Stimulated activated CD8-positive, alpha-beta memory T cell treated with anti-CD3 and anti-CD28 coated beads, Interleukin-7, amount 100 ng/mL, for 4 hours (primary cell): ENCODE measurements at places on chromosomes 6 and 20.

- no peak for DNase-seq
Measured at GRCh38 chr20:48489656-48490055, 338.1 kb downstream of the PREX1 start.

- no peak for DNase-seq
Measured at GRCh38 chr6:44734886-44735629, 347.6 kb downstream of the CDC5L start.

DNA sequence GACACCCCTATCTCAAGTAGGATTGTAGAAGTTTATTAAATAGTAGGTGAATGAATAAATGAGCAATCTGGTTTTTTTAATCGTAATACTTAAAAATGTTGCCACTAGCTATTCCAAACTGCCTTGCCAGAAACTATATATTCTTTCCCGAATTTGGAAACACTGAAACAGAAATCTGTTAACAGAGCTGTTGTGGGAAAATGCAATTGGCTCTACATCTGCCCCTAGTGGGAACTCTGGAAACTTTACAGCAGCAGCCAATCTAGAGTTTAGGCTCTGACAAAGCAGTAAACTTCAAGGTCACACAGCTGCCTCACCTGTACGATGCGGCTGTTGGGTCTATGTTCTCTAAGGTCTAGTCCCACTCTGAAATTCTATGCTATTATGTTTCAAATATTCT is 41.7 kb downstream of the SYNE1 start:
- no peak for DNase-seq

DNA sequence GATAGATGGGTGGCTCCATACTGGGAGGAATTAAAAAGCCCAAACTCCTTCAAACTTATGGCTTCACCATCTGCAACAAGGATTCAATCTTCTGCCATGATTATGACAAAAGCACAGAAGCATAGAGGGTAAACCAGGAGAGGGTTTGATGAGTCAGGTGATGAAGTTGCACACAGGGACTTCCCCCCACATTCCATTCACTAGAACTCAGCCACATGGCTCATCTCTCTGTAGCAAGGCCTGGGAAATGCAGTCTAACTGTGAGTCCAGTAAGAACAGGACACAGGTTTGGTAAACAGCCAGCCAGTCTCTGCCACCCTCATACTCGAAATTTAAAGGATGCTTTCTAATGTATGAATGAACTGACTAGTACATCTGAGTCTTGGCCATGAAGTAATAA is 142.9 kb downstream of the HIVEP2 start:
- DNase-seq: peak; percentile 32

DNA sequence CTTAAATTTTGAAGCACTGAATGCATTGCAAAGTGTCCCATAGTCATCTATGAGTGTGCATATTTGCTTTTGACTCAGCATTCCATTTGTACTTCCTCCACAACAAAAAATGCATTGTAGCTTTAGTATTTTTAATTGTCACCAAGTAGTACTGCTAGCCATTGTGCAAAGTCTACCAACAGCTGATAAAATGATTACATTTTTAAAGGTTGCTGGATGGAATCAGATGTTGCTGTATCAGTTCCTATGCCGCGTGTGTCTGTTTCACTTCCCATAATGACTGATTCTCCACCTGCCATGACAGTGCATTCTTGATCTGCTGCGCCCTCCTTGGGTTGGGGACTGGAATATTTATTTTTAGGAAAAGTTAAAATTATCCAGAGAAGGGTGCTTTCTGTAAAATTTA is 41.2 kb downstream of the SLX4IP start:
- no peak for DNase-seq

- no peak for DNase-seq
Measured at GRCh38 chr6:112030961-112031660, 22.8 kb upstream of the CCN6 start.

GRCh38 chr6:69624944-69625343 is 171.9 kb downstream of the LMBRD1 start:
- DNase-seq: no peak

DNA sequence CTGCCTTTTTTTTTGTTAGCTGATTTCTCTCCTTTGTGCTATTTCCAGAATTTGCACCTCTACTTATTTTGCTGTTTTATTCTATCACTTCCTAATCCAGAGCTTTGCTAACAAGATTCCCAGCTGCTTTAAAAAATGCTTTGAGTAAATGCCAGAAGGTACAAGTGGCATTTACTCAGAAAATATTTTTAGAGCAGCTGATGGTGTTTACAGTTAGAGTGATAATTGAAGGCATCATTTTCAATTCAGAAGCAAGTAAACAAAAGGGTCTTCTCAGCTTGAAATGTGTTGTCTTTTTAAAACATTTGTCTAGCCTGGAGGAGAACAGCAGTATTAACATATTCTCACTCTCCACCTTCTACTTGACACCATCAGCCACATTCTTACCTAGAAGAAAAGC is 99.9 kb downstream of the OTOR start:
- no peak for DNase-seq

- no peak for DNase-seq
Measured at GRCh38 chr6:63502156-63502555, 70.1 kb upstream of the LOC128125822 start.

DNA sequence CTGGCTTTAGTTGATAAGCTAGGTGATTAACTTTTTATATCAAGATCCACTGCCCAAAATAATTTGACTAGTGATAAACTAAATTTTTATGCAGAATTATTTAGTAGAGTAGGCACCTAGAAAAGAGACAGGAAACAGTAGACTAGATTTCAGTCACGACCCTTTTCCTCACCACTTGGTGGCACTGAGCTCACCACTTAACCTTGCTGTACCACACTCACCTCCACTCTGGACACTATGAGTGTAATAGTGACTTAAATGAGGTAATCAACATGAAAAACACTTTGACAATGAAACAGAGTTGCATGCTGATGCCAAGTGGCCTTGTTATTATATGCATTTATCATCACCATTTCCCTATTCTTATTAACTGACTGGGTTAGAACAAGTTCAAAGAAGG is 730.4 kb downstream of the KIF16B start:
- DNase-seq: no peak

DNA sequence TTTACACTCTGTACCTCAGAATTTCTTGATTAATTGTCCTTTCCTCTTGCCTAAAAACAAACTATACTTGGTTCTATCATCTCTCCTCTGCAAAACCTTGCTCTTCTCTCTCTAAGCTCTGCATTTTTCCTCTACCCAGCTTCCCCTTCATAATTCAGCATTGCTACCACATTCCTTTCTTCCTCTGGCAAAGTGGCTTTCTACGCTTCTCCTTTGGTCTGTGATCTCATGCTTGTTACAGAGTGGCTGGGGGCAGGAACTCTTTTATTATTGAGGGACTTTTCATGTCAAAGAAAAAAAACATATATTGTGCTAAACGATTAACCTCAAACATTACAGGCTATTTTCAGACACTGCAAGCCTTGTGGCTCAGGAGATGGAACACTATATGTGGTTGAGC is 333.3 kb upstream of the KCNQ5 start:
- no peak for DNase-seq

- DNase-seq: no peak
Measured at GRCh38 chr6:166470029-166470862, 87.5 kb upstream of the MPC1 start.

DNA sequence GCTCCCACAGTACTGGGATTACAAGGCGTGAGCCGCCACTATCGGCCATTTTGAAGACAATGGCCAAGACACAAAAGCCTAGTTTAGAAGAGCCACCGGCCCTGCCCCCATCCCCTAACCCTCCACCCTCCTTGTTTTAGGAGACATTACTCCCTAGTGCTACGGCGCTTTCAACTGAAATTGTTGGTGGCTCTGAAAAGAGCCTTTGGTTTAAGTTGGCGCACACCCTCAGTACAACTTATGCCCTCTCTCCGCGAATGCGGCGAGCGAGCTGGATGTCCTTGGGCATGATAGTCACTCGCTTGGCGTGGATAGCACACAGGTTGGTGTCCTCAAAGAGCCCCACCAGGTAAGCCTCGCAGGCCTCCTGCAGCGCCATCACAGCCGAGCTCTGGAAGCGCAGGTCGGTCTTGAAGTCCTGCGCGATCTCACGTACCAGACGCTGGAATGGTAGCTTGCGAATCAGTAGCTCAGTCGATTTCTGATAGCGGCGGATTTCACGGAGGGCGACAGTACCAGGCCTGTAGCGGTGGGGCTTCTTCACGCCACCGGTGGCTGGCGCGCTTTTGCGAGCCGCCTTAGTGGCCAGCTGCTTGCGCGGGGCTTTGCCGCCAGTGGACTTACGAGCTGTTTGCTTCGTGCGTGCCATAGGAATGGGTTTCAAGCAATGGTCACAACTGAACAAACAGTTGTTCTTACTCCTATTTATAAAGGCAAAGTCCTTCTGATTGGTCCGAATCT is 114.9 kb upstream of the BTN3A2 start:
- DNase-seq: peak; percentile 52

DNA sequence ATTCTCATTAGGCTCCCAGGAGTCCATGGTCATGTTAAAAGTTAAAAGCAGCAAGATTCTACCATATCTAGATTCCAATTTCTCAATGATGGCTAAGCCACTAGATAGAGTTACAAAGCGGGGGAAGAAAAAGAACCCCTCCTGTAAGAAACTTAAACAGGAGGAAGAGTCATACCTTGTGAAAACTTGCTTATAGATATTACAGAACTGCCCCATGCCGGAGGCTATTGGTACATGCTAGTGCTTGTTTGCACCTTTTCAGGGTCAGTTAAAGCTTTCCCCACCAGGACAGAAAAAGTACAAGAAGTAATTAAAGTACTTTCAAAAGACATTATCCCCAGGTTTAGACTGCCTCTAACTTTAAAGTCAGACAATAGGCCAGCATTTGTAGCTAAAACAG is 15.5 kb upstream of the GSTA3 start:
- no peak for DNase-seq

GRCh38 chr6:76275746-76276145 is 203.3 kb upstream of the IMPG1 start:
- DNase-seq: no peak

- DNase-seq: no peak
Measured at GRCh38 chr6:118621799-118622470, 29.5 kb downstream of the CEP85L start.

DNA sequence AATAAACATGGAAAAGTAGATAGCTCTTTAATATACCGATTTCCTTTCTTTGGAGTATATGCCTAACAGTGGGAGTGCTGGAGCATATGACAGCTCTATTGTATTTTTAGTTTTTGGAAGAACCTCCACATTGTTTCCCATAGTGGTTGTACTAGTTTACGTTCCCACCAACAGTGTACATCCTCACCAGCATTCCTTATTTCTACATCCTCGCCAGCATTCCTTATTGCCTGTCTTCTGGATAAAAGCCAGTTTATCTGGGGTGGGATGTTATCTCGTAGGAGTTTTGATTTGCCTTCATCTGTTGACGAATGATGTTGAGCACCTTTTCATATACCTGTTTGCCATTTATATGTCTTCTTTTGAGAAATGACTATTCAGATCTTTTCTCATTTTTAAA is 2.6 kb downstream of the MICA start:
- no peak for DNase-seq

DNA sequence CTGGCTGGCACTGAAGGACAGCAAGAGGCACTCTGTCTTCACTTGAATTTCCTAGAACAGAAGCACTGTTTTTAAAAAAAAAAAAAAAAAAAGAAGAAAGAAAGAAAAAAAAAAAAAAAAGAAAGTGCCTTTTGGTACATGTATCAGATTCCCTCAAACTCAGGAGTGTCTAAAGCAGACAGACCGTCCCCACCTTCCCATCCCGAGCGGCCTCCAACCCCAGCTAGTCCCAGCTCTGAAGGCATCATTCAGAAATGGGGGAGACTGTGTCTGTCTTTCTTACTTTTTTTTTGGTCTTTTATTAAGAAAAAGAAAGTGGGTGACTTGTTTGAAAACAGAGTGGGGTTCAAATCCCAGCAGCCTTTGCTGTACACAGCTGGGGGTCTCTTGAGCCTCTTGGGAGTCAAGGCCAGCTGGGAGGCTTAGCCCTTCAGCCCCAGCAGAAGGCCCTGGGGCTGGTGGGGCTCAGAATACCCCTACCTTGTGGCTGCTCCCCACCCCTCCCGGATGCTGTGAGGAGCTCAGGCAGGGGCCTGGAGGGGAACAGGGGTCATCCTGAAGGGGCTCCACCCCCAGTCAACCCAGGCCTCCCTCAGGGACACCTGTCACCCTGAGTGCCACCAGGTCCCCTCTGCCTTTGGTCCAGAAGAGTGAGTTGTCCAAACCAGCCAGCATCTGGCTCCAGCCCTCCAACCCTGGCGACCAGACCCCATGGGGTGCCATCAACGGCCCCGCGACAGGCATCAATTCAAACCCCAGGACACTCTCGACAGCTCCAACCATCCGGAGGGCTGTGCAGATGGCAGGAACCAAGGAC is 128.3 kb downstream of the TAF4 start:
- DNase-seq: no peak

GRCh38 chr6:10413262-10413849 is 1.5 kb downstream of the TFAP2A start:
- DNase-seq: no peak
